H7 (cell line): ENCODE measurements at places on chromosomes 3 and 15.

DNA sequence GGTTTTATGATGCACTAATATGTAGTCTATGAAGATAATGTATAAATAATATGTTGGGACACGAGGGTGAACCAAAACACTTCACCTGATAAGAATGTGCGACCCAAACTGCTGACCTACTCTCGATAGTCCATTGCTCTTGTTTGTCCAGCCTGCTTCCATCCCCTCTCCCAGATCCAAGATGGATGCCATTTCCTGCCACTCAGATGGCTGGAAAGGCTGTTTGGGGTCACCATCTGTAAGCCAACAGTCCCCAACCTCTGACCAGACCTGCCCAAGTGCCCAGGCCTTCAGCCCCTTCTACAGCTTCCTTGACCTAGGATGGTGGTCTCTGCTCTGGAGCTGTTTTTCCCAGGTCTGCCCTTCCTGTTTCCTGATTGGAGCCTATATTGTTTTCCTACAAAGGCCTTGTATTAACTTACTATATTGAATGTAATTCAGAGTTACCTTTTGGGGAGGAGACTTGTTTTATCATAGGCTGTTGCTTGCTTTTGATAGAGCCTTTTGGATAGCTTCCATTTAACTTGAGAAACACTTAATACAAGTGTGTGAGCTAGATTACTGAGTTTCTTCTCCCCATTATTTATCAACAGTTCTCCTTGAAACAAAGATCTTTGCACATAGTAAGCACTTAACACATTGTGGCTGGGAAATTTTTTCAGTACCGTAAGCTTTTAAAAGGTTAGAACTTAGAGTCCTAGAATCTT is 5.0 kb upstream of the PAQR9 start:
- no peak for DNase-seq

GRCh38 chr3:119316313-119316670 is 22.1 kb downstream of the ARHGAP31 start:
- no peak for DNase-seq

DNA sequence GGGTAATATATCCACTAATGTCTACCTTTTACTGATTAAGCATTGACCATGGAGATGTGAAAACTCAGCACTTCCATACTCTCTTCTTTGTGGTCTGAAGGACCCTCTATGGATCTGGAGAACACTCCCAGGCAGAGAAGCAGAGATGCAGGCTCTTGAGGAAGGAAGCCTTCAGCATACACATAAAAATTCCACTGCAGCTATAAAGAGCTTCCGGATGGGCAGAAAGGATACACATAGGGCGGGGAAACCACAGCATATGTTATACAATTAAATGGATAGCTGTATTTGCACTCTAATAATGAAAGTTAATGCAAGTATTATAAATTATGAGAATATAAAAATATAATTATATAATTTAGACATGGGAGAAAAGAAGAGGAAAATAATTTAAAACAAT is 1258.2 kb upstream of the ALCAM start:
- no peak for DNase-seq

DNA sequence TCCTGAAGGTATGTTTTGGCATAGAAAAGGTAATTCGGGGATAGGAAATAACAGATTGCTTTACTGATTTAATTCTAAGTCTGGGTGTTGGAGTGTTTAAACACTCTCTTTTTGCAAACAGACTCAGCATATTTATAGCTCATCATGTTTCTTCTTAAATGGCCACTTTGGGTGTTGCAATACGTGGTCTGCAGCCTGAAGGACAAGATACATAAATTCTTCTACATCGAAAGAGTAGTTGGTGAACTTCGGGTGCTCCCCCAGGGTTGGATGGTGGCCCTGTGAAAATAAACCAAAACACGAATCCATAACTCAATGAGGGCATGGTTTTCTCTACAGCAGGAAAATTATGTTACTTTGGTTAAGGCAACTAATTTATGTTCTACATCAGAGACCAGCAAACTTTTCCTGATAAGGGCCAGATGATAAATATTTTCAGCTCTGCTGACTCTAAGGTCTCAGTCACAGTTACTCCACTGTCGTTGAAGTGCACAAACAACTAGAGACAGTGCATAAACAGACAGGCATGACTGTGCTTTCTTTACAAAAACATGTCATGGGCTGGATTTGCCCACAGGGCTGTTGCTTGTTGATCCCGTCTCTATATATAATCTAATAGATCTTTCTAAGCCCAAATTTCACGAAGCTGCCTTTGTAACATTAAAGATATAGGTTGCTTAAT is 35.9 kb downstream of the EOGT start:
- DNase-seq, result no peak

DNA sequence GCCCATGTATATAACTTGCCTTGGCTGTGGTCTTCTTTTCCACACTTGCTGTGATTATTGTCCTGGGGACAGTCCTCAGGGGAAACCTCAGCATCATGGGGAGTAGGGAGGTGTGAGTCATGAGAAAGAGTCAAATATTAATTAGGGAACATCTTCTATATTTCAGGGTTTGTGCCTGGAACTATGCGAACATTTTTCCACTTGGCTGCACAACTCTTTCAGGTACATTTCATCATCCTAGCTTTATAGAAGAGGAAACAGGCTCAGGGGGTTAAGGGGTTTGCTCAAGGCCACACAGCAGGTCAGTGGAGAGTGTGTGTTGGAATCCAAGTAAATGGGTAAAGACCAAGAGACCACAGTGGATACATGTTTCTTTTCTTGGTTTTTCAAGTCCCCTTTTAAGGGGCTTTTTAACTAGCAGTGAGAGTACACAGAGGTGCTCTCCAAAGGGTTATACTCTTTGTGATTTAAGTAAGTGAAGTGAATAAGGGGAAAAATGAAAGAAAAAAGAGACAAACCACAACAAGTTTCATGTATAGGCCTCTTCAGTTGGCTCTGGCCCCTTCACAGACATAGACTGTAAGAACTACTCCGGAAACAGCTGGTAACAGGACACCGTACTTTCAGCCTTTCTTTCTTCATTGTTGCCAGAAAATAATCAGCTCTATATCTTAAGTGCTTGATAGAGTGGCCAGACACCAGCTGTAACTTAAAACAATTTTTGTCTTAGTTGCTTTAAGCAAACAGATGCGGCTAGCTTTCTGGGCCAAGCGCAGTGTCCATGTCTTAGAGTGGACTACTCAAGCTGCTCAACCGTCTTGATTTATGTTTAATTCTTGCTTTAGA is 64.6 kb downstream of the EEFSEC start:
- no peak for DNase-seq

- peak; percentile 99 for DNase-seq
Observed at GRCh38 chr3:46892285-46893145, 15.0 kb downstream of the PTH1R start.

DNA sequence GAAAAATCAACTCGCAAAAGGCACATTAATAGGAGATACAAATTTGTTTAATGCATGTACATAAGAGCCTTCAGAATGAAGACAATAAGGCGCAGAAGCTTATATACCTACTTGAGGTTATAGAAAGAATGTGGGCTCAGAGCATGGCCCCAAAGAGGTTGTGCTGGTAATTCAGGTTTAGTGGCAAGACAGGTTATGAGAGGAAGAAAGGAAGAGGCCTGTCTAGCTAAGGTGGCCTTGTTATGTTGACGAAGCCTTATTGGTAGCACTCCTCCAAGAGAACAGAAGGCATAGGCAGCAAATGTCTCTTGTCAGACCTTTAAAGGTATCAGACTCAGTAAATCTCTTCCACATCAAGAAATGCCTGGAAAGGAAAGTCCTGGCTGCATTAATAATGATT is 290.8 kb downstream of the MCTP2 start:
- DNase-seq, result no peak

- peak; percentile 33 for DNase-seq
Observed at GRCh38 chr15:28114721-28115622, 15.9 kb upstream of the OCA2 start.

- no peak for DNase-seq
Observed at GRCh38 chr3:14525685-14526631, 14.2 kb downstream of the GRIP2 start.

DNA sequence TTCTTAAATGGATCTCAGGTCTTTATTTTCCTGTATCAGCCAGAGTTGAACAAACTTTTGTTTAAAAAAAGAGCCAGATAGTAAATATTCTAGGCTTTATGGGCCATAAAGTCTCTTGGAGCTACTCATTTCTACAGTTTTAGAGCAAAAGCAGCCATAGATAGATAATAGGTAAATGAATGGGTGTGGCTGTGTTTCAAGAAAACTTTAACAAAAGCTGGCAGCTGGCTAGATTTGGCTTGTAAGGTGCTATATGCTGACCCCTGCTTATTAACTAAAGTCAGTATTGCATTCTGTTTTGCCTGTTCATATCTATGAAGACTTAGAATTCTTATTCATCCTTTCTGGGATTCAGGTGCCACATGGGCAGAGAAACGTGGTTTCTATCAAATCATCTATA is 29.0 kb downstream of the MFN1 start:
- DNase-seq, result no peak

GRCh38 chr15:70493376-70493775 is 270.0 kb downstream of the UACA start:
- DNase-seq, result no peak

DNA sequence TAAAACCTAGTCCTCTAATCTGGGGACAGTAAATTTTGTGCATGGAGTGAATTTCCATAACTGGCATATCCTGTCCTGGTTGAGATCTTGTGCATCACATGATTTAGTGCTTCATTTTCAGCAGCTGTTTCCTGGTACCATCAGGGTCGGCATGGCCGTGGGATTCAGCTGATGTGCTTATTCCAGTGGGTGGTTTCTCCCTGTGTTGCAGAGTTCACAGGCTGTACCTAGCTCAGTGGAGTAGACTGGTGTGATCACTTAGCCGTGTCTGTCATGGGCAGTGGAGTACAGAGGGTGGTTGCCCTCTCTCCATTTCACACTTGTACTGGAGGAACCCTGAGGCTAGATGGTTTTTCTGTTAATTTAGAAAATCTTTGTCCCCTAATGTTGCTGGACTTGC is 228.5 kb downstream of the PTPRG start:
- DNase-seq, result no peak

DNA sequence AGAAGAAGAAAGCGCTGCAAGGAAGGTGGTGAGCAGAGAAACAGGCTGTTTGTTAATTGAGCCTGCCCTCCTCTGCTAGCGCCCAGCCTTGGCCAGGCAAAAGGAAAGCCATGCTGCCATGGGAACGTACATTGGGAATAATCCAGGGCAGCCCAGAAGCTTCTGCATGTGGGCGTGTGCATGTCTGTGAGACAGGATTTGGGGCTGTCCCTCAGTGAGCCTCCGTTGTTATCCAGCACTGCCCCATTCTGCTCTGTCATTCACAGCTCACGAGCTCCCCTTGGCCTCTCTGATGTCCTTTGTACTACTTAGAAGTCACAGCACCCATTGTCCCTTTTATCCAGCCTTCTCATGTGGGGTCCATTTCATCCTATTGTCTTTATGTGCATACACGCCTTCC is 239.1 kb upstream of the ROPN1 start:
- DNase-seq, result peak; percentile 8

DNA sequence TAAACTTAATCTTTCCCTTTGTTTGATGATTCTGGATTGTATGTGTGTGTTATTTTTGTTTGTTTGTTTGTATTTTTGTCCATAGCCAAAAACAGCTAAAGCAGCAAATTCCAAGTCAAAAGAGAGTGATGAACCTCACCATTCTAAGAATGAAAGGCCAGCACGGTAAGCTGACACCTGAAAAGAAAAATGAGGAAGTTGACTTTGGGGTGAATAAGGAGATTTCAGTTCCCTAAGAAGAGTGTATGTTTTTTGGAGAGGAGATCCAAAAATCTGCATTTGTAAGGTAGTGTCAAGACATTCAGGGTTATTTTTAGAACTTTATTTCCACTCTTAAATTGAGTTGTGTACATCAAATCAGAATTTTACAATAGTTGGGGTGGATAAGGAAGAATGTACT is 52.3 kb upstream of the UTS2B start:
- no peak for DNase-seq

GRCh38 chr3:98821063-98821462 is 57.9 kb downstream of the ST3GAL6 start:
- no peak for DNase-seq

GRCh38 chr3:4807381-4808280 is 171.6 kb upstream of the BHLHE40 start:
- DNase-seq, result no peak

DNA sequence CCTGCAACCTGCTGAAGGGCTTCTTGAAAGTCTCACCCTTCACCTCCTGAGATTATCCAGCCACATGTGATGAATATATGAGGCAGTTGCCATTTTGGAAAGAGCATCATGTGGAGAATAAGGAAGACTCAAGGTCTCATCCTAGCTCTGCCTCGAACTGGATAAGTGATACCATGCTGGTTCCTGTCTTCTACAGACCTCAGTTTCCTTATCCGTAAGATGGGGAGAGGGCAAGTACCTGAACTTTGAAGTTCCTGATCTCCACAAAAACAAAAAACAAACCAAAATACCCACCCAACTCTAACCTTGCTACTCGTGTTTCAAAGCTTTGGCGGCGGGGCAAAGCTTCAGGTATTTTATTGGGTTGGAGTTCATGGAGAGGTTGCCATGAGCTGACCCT is 31.5 kb upstream of the ITGA11 start:
- DNase-seq, result no peak

DNA sequence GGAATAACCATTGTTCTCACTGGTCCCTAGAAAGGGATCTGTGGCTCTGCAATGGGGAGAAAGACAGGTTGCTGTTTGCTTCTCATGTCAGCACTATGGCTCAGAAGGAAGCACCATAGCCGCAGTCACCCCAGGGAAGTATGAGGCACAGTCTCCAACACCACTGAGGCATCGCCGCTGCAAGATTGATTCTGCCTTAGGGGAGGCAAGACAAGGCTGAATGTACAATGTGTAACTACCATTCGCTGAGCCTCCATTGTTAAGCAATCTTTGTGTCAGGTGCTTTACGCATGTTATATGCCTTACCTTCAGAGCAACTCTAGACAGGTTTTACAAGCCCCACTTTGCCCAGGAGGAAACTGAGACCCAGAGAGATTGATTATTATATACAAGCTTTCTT is 100.7 kb upstream of the KCNMB2 start:
- DNase-seq, result no peak

GRCh38 chr3:38834110-38834509 is 18.1 kb upstream of the SCN10A start:
- DNase-seq, result peak; percentile 51

DNA sequence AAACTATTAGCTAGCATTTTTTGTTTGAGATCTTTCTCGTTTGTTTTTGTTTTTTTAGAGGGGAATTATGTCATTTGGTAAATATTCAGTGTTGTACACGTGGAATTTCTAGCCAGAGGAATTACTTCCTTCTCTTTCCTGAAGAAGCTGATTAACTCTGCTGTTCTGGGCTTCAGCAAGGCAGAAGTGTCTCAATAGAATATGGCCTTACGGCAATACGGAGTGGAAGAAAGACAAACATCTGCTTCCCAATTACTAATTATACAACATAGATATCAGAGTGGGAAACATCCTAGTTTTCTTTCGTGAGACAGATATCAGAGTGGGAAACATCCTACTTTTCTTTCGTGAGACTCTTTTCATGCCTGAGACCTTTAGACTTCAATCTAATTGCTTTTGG is 11.9 kb downstream of the P3H2 start:
- no peak for DNase-seq

GRCh38 chr15:97684249-97684648 is 276.3 kb upstream of the ARRDC4 start:
- DNase-seq, result no peak

- DNase-seq, result no peak
Observed at GRCh38 chr3:55066551-55067047, 138.7 kb upstream of the LRTM1 start.

GRCh38 chr3:141415953-141416352 is 47.6 kb downstream of the ZBTB38 start:
- no peak for DNase-seq

GRCh38 chr15:73989001-73989798 is 2.9 kb downstream of the STOML1 start:
- DNase-seq, result no peak
